ENCODE measurements at places on chromosomes 4 and X.

DNA sequence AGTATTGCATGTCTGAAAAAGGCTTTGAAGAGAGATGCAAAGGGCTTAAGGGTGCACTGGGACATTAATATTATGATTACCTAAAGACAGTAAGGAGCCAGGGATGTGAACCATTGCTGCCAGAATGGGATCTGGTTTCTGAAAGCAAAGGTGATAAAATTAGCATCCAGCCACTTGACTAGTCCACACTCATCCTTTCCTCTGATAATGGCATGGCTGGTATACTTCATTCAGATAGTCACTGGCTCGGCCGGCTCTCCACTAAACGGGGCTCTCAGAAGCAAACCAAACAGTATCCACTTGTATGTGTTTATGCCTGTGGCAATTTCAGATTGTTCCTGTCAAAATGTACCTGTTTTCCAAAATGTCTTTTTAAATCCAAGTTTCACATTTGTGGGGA, 46.4 kb downstream of the MAMLD1 start:
- no peak for DNase-seq

DNA sequence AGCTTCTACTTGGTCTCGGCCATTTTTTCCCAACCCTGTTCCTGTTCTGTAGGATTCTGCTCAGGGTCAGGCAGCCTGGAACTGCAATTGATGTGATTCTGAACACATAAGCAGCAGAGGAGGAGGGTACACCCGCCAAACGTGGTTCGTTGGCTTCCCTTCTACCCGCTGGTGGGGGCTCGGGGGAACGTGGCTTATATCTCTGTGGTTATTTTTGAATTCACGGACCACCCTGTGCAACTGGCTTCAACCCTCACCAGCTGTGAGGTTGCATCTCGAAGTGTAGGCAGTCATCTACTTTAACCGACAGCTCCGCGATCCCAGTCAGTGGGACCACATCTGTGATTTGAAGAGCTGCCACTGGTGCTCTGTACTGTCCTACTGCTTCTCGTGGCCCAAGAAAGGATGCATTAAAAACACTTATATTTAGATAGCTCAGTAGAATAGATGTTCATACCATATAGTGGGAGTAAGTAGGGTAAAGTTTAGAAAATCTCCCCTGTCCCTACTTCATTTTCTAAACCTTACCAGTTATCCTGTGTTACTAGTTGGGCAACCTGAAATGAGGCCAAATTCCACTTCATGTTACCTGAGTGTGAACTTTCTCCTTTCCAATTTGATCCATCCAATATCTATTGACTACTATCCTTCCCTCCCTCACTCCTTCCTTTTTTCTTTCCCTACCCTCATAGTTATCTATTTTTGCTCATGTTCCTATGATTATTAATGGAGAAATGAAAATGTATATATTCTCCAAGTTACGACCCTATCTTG, 80.4 kb upstream of the BCOR start:
- DNase-seq: no peak

DNA sequence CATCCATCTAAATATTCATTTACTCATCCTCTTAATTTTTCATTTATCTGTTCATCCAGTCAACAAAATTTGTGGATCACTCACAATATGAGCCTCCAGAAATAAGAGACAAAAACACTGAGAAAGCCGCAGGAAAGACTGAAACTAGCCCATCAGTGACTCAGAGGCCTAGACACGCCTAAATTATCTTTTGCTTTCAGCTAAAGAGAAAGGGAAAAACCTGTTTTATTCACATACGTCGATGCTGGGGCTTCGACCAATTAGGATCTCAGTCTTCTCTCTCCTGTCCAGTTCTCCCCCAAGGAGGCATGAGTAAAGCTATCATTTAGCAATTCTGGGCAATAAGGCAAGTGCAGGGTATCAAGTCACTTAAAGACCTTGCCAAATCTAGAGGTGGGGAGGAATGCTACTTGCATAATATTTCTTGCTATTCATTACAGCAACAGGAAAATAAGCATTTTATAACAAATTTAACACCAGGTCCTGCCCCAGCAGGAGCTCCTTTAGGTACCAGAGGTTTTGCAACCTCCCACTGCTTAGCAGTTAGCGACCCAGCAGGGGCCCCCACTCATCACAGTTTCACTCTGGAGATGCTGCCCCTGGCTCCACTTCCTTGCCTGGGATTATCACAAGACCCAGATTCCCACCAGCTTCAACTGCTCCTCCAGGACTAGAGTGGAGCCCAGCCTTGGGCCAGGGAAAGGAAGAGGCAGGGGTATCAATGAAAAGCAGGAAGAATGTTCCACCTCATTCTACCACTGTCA, 30.1 kb upstream of the TMEM154 start:
- DNase-seq: peak; percentile 39

GRCh38 chr4:39235696-39236095, 53.4 kb downstream of the WDR19 start:
- DNase-seq: no peak

DNA sequence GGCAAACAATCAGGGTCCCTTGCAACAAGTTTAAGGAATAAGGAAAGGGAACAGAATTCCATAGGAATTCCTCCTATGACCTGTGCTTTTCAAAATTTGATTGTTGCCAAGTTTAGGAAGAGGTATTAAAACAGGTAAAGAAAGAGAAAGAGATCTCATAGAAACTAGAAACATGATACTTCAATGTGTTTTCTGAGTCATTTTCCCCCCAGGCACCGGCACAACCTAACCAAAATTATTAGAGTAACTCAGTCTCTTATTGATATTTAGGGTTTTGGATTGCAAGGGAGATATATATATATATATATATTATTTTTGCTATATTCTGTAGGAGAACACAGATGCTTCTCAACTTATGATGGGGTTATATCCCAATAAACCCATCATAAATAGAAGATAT, 278.0 kb upstream of the DKK2 start:
- DNase-seq: no peak

GRCh38 chr4:187027272-187027671, 303.6 kb upstream of the FAT1 start:
- peak; percentile 4 for DNase-seq

DNA sequence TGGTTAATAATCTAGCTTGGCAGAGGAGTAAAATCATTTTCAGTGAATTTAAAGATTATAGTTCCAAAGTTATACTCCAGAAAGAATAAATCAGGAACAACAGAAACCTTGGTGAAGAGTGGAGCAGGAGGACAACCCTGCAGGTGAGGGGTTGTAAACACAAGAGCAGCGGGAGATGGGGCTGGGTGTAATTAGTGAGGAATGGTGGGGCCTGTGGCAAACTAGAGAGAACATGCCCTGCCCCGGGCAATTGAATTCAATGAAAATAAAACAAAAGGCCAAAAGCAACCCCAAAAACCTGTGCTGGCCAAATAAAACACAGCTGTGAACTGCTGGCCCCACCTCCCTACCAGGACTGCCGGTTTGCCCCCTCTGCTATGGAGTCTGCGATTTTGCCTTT, 325.2 kb downstream of the NR3C2 start:
- no peak for DNase-seq

GRCh38 chr4:52853351-52853750, 8.8 kb upstream of the RASL11B start:
- DNase-seq: peak; percentile 62

GRCh38 chr4:85149676-85150075, 183.2 kb upstream of the WDFY3 start:
- DNase-seq: no peak

DNA sequence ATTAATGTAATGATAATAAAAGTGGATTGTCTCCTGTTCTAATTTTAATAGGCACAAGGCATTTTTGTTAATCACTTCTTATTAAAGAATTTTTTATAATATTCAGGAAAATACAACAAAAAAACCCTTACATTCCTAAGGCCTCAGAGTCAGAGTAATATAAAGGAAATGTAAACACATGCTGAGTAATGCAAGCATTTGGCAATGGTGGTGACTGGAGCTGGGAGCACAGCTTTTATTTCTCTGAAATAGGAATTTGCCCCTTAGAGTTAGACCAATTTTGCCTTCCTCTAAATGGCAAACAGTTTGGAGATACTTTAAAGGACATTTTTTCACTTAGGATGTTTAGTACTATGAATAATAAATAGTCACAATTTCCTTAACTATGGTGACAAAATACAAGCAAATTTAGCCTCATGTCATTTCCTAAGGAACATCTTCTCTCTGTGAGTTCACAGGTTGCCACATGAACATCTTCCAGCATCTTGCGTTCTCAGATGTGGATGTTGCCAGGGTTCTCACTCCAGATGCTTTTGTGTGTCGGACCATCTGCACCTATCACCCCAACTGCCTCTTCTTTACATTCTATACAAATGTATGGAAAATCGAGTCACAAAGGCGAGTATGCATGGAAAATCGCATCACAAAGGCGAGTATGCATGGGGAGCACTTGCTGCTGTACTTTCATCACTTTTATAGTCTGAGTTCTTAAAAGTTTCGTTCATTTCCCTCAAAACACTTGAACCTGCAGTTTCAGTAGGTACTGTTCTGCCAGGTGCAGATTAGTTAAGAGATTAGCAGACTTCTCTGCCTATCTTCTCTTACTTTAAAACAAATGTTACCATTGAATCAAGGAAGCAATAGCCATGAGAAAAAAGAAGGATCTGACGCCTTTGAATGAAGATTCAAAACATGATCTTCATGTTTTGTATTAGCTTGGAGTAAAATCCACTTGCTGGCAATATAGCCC, 15.9 kb upstream of the F11 start:
- no peak for DNase-seq
